ENCODE measurements at places on chromosomes 1 and 21. TPM values are rescaled to one million over a fixed set of nuclear protein-coding genes. Genes with fewer than 3 reads are reported as not detected.
A peak's percentile ranks its signal among the peaks of the same experiment; 100 is the strongest.

GRCh38 chr1:247822060-247822459 lies 1.9 kb downstream of the OR14A16 start:
- no peak for DNase-seq

DNA sequence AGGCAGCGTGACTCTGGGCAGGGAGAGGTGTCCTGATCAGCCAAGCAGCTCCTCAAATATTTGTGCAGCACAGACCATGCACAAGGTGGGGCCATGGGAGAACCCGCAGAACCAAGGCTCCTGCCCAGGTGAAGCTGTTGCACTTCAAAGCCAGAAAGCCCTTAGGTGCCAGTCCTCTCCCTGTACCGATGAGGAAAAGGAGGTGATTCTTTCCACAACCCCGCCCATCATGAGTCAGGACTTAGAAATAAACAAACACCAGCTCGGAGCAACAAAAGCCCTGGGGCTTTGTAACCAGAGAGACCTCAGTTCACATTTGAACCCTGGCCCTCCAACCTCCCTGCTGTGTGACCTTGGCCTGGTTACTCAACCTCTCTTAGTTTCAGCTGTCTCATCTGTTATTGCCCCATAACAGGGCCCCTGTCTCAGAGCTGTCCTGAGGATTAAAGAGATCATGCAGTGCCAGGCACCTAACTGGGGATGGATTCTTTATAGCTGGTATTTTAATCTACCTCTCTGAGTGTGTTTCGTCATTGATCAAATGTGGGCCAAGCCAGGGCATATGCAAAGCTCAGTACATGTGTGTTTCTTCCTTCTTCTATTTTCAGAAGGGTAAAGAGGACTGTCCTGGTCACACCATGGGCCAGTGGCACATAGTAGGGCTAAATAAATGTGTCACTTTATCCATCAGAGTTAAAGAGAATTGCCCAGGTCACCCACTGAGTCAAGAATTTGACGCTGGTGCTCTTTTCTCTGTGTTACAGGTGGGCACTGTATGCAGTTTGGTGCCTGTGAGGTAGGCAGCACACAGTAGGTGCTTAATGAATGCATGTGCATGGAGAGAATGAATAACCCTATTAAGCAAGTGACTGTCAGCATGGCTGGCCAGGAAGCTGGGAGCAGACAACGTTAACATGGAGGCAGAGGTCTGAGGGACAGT lies 1.4 kb downstream of the LDLRAD1 start:
- no peak for DNase-seq

GRCh38 chr1:8371372-8371991 lies 53.6 kb downstream of the SLC45A1 start:
- no peak for DNase-seq

DNA sequence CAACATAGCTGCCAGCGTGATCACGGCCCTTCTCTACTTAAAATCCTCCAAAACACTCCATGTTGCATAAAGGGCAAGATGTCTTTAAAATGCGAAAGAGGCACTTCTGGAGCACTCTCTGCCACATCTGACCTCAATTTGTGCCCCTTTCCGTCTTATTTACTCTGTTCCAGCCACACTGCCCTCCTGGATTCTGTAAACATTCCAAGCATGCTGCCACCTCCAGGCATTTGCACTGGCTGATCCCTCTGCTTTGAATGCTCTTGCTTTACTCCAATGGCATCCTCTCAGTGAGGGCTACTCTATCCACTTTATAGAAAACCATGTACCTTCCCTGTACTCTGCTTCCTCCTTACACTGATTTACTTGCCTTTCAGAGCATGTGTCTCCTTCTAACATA lies 5.3 kb upstream of the RGS7 start:
- no peak for DNase-seq

DNA sequence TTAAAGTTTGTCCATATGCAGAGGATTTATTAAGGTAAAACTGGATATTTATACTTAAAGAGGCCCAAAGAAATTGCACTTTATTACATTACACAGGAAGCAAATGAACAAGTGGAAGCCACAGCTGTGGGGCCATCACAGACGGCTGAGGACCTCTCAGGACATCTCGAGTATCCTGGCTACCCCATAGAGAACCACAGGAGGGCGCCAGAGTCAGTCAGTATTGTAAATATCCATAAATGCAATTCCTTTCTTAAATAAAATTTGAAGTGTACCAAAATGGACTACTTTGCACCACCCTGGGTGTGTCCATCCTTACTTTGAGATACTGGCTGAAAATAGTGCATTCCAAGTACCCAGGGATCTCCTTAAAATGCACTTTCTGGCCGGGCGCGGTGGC lies 257.2 kb downstream of the MRPL39 start:
- no peak for DNase-seq

GRCh38 chr1:56782773-56783172 lies 36.4 kb downstream of the FYB2 start:
- no peak for DNase-seq

GRCh38 chr1:101013776-101014175 lies 11.8 kb downstream of the DPH5 start:
- DNase-seq: no peak

DNA sequence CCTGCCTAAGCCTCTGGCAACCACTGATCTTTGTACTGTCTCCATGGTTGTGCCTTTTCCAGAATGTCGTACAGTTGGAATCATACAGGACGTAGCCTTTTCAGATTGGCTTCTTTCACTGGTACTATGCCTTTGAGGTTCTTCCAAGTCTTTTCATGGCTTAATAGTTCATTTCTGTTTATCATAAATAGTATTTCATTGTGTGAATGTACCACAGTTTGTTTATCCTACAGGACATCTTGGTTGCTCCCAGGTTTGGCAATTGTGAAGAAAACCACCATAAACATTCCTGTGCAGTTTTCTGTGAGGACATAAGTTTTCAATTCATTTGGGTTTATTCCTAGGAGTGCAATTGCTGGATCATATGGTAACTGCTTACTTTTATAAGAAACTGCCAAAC lies 190.6 kb upstream of the RAB4A start:
- DNase-seq: no peak

DNA sequence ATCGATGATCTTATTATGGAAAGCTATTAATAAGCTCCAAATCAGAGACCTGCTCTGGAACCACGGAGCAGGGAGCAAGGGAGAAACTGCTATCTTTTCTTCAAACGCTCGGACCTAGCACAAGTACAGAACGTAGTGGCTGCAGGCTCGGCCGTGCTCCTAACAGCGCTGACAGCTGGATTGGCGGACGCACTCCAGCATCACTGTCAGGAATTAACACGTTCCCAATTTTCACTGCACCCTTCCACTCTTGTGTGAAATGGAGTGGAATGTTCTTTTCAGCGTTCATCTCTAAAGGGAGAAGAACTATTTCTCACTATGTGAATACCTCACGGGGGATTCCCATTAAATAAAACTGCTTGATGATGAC lies 106.9 kb downstream of the ZNF281 start:
- DNase-seq: no peak

DNA sequence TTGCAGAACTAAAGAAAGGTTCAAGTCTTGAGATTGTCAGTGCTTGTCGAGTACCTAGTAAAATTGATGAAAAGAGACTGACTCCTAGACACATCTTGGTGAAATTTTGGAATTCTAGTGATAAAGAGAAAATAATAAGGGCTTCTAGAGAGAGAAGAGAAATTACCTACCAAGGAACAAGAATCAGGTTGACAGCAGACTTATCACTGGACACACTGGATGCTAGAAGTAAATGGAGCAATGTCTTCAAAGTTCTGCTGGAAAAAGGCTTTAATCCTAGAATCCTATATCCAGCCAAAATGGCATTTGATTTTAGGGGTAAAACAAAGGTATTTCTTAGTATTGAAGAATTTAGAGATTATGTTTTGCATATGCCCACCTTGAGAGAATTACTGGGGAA lies 16.3 kb downstream of the L1TD1 start:
- DNase-seq: no peak

DNA sequence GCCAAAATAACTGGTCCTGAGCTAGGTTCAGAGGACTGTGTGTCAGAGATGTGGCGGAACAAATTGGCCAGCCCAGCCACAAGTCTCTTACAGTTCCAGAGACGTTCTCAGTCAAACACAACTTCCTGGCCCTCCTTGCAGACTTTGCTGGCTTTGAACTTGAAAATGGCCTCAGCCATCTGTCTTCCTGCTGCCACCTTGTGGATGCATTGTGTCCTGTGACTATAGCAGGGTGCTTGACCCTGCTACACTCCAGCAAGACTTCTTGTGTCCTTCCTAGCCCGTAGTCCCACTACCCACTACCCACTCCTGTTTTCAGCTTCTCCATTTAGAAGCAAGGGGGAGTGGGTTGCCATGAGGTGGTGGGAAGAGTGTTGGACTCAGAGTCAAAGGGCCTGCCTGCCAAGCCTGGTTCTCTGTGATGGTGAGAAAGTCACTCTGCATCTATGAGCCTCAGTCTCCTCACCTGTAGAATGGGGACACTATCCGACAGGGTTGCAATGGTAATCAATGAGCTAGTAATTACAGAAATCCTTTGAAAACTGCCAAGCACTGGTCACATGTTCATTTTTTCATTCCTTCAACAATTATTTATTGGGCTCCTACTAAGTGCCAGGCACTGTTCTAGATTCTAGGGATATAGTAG lies 109.9 kb downstream of the IGSF21 start:
- DNase-seq: no peak

GRCh38 chr1:33824321-33824720 lies 39.6 kb upstream of the HMGB4 start:
- DNase-seq: no peak

DNA sequence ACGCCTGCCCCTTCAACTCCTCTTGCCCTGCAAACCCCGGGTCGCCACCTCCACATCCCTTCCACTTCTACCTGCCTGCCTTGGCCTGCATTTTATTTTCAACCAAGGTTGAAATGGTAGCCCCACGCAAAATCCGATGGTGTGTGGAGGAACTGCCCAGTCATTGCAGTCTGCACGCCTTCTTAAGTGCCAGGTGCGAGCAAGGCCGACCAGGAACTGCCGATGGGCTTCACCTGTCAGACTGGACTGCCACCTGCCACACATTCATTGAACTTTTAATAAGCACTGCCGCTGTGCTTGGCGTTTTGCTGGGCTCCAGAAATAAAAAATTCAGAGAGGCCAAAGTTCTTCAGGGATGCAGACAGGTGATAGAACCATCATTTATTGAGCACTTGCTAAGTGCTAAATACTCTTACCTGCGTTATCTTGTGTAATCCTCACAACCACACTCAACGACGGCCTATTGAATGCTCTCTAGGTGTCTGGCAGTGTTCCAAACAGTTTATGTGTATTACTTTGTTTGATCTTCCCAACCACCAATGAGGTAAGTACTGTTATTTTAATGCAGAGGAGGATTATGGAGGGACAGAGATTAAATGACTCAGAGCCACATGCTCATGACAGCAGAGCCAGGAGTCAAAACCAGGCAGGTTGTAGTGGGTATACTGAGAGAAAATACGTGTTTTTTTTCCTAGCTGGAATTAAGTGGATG lies 36.2 kb downstream of the CACHD1 start:
- peak; percentile 47 for DNase-seq

- no peak for DNase-seq
These were observed 84.9 kb upstream of the CXADR start for GRCh38 chr21:17427831-17428483.

DNA sequence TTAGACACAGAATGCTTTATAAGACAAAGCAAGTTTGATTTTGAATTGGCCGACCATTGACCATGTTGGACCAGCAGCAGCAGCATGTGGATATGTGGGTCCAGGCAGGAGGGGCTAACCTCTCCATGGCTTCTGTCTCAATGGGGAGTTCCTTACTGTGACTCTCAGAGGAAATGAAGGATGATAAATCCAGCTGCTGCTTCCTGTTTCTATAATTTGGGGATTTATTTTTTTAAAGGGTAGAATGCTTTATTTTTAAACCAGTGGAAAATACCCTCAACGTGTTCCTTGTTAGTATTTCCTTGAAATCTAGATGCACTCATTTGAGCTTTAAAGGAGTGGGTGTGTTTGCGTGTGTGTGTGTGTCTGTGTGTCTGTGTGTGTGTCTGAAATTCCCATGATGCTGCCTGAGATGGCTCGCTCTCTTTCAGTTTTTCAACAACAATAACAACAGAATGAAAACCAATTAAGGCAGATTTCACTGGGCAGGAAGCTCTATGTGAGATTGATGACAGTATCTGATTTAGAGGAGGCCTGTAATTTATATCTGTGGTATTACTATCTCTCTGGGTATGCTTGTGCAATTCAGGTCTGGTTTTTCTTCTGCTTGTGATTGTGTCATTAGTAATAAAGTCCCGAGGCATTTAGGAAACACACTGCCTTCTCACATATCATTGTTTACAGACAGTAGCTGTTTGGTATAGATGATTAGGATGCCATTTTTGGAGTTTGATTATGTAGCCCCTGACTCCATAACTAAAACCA lies 86.1 kb upstream of the ZNF326 start:
- DNase-seq: no peak

GRCh38 chr1:210626341-210626740 lies 297.6 kb downstream of the HHAT start:
- DNase-seq: no peak

- no peak for DNase-seq
These were observed 197.6 kb upstream of the ADAMTS5 start for GRCh38 chr21:27164208-27165177.

Gene SPRR2F
- polyA plus RNA-seq: not detected

Gene LCE3D
- polyA plus RNA-seq: not detected

Gene FABP3
- not detected for polyA plus RNA-seq

Gene FGGY
- polyA plus RNA-seq: 2.0 TPM

Gene NFASC
- not detected for polyA plus RNA-seq

Gene ABCG1
- 17.0 TPM for polyA plus RNA-seq

Gene ERO1B
- 2.4 TPM for polyA plus RNA-seq

Gene TSPAN1
- polyA plus RNA-seq: not detected

Gene VWA5B1
- 0.11 TPM for polyA plus RNA-seq

Gene RCAN1
- 12.1 TPM for polyA plus RNA-seq

Gene CELSR2
- not detected for polyA plus RNA-seq

Gene METTL18
- 16.9 TPM for polyA plus RNA-seq

Gene SERPINC1
- not detected for polyA plus RNA-seq

Gene PDZK1IP1
- polyA plus RNA-seq: not detected

Gene CALML6
- polyA plus RNA-seq: not detected

Gene KLHL12
- 27.1 TPM for polyA plus RNA-seq

Gene SGIP1
- polyA plus RNA-seq: not detected

Gene CD48
- 228 TPM for polyA plus RNA-seq

Gene PGLYRP3
- not detected for polyA plus RNA-seq
